ENCODE measurements at places on chromosomes 1 and 21. TPM values are rescaled to one million over a fixed set of nuclear protein-coding genes. Genes with fewer than 3 reads are reported as not detected.

Gene MIXL1
- not detected for total RNA-seq

- no peak for DNase-seq
These were observed 111.1 kb downstream of the CLEC20A start for GRCh38 chr1:178385662-178386061.

DNA sequence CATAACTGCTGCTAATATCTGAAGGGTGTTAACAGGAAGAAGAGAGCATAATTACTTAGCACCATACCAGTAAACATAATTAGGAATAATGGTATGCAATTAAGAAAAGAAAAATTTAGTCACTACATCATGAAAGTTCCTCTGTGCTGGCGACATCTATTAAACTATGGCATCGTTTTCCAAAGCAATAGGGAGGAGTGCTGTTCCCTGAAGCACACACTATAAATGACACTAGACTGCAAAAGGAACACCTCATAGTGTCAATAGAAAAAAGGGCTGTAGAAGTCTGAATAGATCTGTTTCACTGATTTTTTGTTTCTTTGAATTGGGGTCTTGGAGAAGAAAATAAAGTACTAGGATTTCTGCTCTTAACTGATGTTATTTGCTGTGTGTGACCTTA is 773.6 kb upstream of the B3GALT2 start:
- DNase-seq = no peak

Gene HEYL
- total RNA-seq = 47.1 TPM

GRCh38 chr1:162720996-162721395 is 69.5 kb upstream of the HSD17B7 start:
- no peak for DNase-seq

Gene RASSF5
- total RNA-seq = 11.0 TPM

Data from posterior vena cava (tissue), 2 donors.